ENCODE measurements at places on chromosomes 16 and 17.

DNA sequence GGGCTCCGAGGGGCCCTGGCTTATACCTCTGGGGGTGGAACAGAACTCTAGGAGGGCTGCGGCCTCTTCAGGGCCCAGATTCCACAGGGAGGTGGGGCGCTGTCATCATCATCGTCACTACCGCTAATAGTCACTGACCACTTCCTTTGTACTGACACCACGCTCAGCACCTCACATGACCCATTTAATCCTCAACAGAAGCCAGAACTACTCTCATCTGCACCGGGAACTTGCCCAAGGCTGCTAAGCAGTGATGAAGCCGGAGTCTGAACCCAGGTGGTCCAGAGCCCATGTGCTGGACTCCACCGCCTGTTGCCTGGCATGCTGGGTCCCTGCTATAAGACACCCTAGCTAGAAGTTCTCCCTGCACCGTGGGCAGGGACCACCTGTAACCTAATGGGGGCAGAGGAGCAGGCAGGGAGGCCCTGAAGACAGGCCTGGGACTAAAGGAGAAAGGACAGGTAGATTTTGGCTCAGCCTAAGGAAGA lies 12.0 kb downstream of the UNC13D start:
- no peak for DNase-seq

DNA sequence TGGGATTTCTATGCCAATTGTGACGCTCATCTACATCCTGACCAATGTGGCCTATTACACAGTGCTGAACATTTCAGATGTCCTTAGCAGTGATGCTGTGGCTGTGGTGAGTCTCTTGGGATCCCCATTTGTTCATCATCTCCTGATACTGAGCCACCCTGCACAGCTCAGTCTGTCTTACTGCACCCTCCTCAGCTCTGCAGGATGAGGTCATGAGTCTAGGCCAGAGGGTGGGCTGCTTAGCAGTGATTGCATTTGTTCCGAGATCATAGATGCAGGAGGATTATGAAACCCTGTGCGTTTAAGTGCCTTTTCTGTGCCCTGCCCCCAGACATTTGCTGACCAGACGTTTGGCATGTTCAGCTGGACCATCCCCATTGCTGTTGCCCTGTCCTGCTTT lies 19.5 kb downstream of the SLC7A6OS start:
- no peak for DNase-seq

DNA sequence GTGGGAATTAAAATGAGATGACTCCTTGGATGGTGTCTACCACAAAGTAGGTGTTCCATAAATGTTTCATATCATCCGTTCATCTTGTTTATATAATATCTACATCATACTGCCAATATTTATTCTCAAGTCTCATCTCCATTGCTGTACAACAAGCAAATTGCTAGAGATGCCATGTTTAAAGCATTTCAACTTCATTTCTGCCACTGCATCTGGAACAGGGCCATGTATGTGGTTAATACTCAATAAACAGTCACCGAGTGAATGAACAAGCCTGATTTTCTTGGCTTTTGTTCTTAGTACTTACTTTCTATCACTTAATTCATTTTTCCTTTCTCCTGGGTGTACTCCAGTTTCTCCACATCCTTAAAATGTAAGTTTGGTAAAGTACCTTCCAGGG lies 107.6 kb downstream of the KCNJ2 start:
- DNase-seq = no peak

DNA sequence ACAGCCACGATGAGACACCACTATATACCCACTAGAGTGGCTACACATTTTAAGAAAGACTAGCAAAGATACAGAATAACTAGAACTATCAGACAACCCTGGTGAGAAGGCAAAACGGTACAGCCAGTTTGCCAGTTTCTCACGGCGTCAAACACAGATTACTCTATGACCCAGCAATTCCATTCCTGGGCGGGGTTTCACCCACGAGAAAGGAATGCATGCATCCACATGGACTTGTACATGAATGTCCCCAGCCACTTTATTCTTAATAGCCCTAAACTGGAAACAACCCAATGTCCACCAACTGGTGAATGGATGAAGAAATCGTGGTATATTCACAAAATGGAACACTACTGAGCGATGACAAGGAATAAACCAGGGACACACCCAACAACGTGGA lies 74.5 kb downstream of the MYH10 start:
- no peak for DNase-seq

DNA sequence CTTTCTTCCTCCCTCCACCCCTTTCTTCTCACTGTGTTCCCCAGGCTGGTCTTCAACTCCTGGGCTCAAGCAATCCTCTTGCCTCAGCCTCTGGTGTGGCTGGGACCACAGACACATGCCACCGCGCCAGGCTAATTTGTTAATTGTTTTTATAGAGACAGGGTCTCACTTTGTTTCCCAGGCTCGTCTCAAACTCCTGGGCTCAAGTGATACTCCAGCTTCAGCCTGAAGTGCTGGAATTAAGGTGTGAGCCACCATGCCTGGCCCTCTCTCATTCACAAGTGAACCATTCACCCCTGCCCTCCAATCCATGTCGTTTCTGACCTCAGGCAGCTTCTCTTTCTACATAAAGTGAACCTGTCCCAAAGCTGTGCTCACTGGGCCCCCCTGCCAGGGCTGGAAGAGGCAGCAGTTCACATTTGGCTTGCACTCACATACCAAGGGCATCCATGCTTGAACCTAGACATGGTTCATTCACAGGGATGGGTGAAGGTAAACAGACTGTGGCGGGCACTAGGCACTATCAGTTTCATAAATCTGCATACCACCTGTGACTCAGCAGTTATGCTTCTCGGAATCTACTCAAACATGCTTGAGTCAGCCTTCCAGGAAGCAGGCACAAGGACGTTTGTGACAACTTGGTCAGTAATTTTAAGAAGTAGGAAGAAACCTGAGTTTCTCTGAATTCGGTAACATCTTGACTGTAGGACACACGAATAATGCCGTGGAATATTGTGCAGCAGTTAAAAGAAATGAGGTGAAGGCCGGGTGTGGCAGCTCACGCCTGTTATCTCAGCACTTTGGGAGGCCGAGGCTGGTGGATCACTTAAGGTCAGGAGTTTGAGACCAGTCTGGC lies 6.0 kb upstream of the RNF213 start:
- DNase-seq = no peak
